ENCODE measurements at places on chromosomes 6 and 20.

DNA sequence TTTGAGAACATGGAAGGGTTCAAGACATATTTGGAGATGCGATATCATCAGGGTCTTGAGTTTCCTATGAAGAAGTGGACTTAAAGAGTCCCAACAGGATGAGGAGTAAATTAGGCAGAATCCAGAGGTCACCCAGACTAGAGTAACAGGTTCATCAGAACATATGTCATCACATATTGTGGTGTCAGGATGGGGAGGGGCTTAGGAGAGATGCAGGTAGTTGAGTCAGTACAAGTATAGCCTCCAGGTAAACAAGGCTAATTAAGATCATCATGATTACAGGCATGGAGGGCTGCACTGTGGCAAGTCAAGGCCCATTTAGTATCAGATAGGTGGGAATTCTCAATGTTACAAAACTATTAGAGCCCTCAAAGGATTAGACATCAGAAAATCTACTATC, 90.1 kb upstream of the PAK5 start:
- no peak for DNase-seq

GRCh38 chr6:105504706-105505105, 101.8 kb upstream of the PREP start:
- peak; percentile 46 for DNase-seq

DNA sequence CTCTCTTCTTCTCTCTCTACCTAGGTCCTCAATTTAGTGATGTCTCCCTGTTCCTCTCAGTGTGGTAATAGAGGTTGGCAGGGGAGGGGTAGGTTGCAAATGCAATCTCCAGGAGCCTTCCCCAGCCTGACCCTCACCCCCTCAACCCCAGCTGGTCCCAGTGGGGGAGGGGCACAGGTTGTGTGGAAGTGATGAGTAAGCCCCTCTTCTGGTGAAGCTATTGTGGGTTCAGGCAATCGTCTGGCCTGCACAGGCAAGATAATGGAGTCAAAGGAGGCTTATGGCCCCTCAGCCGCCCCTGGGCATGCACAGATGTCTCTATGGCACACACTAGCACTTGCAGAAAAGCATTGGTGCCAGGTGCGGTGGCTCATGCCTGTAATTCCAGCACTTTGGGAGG, 10.8 kb upstream of the ADA start:
- no peak for DNase-seq

DNA sequence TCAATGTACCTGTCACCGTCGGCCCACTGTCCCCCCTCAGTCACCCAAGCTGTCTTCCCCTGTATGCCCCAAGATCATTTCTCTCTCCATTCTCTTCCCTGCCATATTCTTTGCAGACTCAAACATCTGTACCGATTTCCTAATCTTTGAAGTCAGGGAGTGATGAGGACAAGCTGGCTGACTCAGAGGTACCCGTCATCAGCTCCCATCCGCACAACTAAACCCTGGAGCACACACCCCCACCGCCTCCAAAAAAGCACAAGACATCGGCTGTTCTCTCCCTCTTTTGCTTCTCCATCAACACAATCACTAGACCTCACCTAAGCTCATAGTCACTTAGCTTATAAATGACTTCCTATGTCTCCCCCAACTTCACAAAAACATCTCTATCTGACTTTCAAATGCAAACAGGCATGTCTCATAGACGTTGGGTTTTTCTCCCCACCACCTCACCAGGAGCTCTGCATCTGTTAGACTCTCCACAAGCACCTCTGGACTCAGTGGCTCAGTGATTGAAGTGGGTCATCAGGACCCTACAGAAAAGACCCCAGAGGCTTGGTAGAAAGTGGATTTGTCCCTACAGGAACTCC, 11.5 kb upstream of the NFATC2 start:
- no peak for DNase-seq

- DNase-seq = no peak
Measured at GRCh38 chr20:16243470-16243869, 329.8 kb downstream of the KIF16B start.

DNA sequence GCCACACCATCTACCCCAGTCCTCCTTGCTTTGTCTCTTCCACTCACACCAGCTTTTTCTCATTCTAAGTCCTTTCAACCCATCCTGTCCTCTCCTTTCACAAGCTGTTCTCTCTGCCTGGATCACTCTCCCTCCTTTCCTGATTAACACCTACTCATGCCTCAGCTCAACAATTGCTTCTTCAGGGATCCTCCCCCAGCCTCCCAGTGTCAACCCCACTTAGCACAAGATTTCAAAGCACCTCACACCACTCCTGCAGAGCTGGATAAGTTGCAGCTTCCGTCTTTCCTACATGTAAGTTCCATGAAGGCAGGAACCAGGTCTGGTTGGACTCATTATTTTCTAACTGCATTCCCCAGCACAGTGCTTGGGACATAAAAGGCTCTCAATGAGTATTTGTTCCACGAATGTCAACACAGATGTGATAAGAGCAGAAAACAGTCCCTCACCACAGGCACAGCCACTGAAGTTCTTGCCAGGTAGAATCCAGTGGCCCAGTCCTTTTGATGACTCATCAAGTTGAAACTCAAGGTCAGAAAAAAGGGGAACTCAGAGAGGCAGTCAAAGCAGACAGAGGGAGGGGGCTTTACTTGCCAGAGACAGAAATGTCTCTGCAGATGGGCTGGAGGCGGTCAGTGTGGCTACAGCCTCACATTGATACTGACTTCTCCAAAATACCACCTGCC, 193.4 kb upstream of the PRDM1 start:
- DNase-seq = no peak

DNA sequence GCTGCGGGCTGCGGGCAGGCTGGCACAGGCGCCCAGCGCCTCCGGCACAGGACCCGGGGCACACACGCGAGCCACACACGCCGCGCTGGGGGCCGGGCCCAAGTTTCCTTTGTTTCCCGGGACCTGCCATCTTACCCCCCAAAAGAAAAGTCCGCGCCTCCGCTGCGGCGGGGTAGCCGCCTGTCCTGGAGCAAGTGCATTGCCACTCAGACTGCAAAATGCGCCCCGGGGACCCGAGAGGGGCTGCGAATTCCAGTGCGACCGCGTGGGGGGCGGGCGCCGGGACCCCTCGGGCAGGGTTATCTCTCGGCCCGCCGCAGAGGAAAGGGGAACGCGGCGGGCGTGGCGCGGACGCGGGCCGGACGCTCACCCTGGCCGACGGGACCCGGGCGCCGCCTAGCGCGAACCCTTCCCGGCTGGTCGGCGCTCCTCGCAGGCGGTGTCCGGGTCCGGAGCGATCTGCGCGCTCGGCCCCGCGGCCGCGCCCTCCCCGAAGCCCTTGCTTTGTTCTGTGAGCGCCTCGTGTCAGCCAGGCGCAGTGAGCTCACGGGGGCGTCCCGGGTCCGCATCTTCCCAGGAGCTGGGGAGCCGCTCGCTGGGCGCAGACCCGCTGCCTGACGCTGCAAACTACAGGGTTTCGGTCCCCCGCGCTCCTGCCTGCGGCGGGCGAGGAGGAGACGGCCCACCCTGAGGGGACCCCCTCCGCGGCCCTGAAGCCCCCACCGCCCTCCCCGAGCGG, 639 bp upstream of the CD24 start:
- peak; percentile 49 for DNase-seq

- DNase-seq = peak; percentile 40
Measured at GRCh38 chr6:2891768-2892170, 11.3 kb downstream of the SERPINB9 start.

DNA sequence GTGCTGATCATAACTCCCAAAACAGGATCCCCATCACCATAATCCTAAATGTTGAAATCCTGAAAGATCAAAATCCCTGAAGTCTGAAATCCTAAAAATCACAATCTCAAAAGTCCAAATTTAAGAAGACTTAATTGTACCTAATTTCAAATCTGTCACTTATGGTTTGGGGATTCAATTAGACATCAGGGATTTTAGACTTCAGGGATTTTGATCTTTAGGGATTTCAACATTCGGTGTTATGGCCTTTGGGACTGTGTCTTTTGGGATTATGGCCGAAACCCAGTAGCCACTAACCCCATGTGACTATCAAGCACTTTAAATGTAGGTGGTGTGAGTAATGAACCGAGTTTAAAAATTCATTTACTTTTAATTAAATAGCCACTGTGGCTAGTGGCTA, 21.7 kb upstream of the AVP start:
- no peak for DNase-seq

DNA sequence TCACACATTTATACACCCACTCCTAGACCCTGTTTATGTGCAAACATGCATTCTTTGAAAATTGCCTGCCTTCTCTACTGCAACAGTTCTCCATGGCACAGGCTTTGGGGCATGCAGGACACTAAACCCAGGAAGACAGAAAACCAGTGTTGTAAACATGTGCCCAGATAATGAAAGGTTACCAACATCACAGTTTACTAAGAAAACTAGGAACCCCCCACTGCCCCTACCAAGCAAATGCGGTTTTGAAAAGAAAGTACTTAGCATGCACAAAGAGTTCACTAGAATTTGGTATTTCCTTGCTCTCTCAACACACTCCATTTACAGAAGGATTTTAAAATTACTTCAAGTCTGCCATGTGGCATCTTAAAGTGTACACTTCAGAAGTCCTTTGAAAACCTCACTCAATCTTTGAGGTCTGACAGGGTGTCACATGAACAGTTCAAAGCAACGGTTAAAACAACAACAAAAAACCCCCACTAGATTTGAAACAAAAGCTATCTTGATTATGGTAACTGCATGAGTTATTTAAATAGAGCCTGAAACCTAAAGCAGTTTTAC, 245.0 kb downstream of the GMPR start:
- DNase-seq = no peak

- peak; percentile 70 for DNase-seq
Measured at GRCh38 chr20:62668441-62669027, 26.2 kb downstream of the SLCO4A1 start.

DNA sequence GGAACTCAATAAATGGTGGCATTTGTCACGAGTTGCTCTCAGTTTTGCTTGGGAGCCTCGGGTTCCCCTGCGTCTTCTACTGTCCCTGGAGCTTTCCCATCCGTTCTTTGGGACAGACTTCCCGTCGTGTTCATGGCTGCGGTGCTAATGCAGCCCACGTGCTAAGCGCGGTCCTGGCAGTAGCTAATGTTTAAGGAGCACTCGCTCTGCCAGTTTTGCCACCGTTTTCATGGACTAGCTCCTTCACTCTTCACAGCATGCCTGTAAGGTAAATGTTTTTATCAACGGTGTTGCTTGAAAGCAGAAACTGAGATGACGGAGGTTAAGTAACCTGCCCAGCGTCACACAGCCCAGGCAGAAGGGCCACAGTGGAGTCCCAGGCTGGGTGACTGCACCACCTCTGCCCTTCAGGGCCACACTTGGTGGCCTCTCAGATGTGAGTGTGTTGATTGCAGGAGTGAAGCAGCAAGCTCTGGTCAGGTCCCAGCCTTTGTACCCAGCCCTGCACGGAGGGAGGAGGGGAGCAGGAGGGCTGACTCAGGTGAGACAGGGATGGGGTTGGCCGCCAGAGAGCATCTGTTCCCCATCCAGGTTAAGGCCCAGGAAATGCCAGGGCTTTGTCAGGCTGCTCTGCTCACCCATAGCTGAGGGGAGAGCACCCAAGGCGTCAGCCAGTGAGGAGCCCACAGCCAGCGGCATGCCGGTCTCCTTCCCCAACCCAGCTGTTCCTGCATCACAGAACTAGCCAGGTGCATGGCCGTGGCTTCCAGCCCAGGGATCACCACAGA, 181.8 kb downstream of the ZMYND8 start:
- DNase-seq = no peak

DNA sequence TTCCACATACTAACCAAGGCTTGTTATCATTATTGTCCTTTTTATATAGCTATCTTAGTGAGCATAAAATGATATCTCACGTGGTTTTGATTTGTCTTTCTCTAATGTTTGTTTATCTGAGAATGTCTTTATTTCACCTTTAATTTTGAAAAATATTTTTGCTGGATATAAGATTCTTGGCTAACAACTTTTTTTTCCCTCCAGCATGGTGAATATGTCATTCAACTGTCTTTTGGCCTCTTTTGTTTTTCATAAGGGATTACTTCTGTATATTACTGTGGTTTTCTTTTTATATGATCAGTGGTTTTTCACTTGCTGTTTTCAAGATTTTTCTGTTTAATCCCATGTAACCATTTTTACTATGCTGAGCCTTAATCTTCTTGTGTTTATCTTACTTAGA, 141.0 kb downstream of the GRM1 start:
- no peak for DNase-seq

- no peak for DNase-seq
Measured at GRCh38 chr20:20603339-20603990, 109.0 kb downstream of the RALGAPA2 start.

DNA sequence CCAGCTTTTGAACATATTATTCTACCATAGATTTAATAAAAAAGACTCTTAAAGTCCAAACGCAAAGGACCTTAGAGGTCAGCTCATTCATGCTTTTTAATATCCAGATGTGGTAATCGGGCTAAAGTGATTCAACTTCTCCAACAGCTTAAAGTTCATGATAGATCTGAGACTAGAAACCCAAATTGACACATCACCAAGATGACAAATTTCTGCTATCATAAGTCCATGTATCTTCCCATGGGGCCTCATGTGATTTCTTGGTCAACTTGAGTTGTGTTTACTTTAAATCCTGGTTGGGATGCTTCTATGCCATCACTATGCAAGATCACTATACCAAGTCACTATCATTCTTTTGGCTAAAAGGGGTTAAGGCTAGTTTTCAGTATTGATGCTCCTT, 56.0 kb downstream of the SLC24A3 start:
- no peak for DNase-seq

GRCh38 chr6:133504761-133505160, 263.6 kb downstream of the EYA4 start:
- peak; percentile 39 for DNase-seq

GRCh38 chr20:664576-664975, 11.0 kb downstream of the SCRT2 start:
- no peak for DNase-seq

DNA sequence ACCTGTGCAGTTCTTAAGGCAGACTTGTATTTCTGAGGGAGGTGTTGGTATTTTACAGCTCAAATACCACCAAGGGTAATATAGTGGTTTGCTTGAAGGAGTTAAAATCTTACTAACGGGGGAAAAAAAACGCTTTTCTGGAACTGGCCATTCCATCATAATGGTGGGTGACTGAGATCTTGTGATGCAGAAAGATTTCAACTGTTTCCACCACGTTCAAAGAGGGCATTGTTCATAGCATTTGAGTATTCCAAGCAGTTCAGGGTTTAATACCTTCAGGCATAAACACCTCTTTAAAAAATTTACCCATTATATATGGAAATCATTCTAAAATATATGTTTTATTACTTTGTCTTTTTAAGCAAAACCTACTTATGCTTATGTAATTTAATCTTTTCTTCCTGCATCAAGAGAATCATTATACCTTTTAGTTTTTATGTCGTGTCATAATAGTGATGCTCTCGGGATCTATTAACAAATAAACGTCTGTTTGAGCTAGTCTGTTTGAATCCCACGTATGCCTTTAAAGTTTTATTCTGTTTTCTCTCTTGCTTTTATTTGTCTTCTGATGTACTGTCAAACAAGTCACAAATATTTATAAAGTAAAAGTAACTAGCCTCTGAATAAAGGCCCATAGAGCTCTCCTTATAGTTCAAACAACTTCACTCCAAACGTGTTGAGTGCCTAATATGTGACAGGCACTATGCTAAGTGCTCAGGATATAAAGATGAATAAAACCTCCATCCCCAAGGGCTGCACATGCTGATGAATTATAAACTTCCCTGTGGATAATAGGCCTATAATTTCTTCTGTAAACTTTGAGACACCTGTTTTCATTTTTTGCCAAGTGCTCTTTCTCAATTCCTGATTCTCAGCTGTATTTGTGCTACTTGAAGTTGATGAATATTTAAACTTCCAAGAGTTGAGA, 298.8 kb upstream of the FERMT1 start:
- DNase-seq = no peak
